ENCODE measurements at places on chromosomes 4 and X. TPM values are rescaled to one million over a fixed set of nuclear protein-coding genes. Genes with fewer than 3 reads are reported as not detected.

GRCh38 chr4:38123555-38123954, 163.4 kb downstream of the PTTG2 start:
- peaks cover 6% of the 10 kb centered on the region for H3K4me1 ChIP-seq
- no peak overlapping the region for H3K27ac ChIP-seq
- peaks cover 25% of the 10 kb centered on the region for H3K36me3 ChIP-seq
- H3K4me3 ChIP-seq = no peak overlapping the region
- H3K27me3 ChIP-seq = peaks cover 17% of the 10 kb centered on the region

DNA sequence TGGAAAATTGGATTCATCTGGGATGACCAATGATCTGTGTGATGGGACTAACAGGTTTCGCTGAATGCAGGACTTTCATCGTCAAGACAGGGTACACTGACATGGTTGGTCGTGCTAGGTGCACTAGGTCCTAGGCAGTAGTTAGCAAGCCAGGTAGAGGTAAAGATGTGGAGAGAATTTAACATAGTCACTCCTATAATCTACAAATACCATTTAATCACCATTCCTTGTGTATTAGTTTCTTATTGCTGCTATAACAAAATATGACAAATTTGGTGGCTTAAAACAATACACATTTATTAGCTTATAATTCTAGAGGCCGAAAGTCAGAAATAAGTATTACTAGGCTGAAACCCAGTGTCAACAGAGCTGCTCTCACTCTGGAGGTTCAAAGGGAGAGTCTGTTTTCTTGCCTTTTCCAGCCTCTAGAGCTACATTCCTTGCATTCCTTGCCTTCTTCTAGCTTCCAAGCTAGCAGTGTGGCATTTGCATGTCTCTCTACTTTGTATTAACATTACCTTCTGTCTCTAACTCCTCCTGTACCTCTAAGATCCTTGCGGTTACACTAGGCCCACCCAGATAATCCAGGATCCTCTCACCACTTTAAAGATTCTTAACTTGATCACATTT, 98.7 kb upstream of the GRIA3 start:
- no peaks in the 10 kb centered on the region for H3K36me3 ChIP-seq
- no peak overlapping the region for H3K4me3 ChIP-seq
- no peak overlapping the region for H3K27ac ChIP-seq
- H3K4me1 ChIP-seq = no peaks in the 10 kb centered on the region

DNA sequence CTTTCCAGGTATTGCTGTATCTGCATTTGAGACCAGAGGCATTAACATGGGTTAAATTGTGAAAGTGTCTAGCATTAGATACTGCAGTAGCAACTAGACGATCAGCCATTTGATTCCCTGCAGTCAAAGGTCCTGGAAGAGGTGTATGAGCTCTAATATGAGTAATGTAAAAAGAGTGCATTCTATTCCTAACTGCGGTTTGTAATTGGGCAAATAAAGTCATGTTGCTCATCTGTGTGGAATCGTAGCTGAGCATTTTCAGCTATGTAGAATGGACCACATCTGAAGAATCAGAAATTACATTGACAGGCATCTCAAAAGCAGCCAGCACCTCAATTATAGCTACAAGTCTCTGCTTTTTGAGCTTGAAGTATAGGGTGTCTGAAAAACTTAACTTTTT, 157.6 kb downstream of the ZNF518B start:
- no peaks in the 10 kb centered on the region for H3K27me3 ChIP-seq
- H3K36me3 ChIP-seq = no peaks in the 10 kb centered on the region
- H3K4me1 ChIP-seq = peaks cover 3% of the 10 kb centered on the region
- no peak overlapping the region for H3K27ac ChIP-seq

The FAM9B gene
- total RNA-seq = not detected

The RHOH gene
- total RNA-seq = 5.8 TPM

All from H1 (cell line).